ENCODE measurements at places on chromosomes 7 and 10.
A peak's percentile ranks its signal among the peaks of the same experiment; 100 is the strongest.

DNA sequence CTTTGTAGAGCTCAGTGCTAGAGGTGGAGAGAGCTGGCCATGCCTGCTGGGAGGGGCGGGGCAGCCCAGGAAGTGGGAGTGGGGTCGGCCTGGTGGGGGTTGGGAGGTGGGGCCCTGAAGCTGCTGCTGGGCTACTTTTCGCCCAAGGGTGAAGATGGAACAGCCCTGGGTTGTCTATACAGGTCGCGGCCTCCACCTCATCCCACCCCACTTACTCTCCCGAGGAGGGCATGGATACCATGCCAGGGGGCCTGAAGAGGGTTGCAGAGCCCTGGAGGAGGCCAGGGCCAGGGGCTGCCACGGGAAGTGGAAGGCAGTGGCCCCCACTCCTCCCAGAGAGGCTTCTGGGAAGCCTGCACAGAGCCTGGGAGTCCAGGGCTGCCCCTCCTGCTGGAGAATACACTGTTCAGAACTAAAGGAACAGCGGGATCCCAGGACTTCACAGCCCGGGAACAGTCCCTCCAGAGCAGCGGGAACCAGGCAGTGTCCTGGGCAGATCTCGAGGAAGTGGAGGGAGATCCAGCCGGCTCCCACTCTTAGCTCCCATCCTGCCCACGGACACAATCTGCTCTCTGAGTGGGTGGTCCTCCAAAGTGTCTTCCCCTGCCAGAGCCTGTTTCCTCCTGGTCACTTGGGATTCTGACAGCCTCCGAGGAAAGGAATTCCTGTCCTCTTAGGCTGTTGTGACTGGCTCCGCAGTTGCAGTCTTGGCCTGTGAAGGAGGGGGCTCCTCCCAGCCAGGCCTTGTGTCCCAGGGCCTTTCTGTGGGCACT, 23.5 kb downstream of the MAT1A start:
- DNase-seq, result no peak

GRCh38 chr10:132521466-132522102, 16.0 kb upstream of the INPP5A start:
- no peak for DNase-seq

GRCh38 chr10:68800211-68800610, 27.1 kb upstream of the STOX1 start:
- no peak for DNase-seq

- no peak for DNase-seq
Measured at GRCh38 chr7:86733783-86734182, 90.1 kb downstream of the GRM3 start.

DNA sequence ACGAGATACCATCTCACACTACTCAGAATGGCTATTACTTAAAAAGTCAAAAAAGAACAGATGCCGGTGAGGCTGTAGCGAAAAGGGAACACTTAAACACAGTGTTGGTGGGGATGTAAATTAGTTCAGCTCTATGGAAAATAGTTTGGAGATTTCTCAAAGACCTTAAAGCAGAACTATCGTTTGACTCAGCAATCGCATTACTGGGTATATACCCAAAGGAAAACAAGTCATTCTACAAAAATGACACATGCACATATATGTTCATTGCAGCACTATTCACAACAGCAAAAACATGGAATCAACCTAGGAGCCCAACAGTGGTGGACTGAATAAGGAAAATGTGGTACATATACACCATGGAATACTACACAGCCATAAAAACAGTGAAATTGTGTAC, 56.9 kb downstream of the SAMD9 start:
- no peak for DNase-seq

GRCh38 chr10:22999942-23000341, 72.1 kb downstream of the ARMC3 start:
- DNase-seq, result no peak

- DNase-seq, result no peak
Measured at GRCh38 chr7:102284399-102284798, 2.3 kb upstream of the SH2B2 start.

- DNase-seq, result no peak
Measured at GRCh38 chr10:4459531-4459930, 366.5 kb upstream of the AKR1E2 start.

DNA sequence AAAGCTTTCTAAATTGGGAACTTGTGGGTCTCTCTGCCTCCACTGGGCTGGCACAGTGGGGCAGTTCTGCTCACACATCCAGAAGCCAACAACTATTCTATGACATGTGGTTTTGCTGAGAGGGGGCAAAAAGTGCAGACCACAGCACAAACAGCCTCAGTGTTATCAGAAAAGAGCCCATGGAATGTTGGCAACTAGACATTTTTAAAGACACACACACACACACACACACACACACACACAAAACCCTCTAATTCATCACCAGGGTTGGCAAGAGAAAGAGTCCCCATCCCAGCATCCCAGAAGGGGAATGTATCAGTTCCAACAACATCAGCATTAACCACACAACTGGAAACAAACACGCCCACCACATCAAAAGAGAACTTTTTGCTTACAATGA, 117.1 kb downstream of the FGFR2 start:
- DNase-seq, result no peak

DNA sequence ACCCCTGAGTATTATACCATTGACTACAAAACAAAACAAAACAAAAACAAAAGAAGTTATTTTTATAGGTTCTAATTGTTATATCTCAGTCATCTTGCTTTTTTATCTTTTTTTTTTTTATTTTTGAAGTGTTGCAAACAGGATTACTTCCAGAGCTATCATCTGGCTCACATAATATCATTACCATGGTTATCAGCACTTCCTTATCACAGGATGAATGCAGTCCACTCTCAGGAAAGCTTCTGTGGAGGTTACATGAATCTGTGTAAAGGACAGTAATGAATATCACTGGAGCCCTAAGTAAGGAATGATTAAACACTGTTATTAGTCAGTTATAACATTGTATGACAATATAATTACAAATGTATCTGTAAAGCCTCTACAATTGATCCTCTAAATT, 451.5 kb downstream of the PLXDC2 start:
- no peak for DNase-seq

DNA sequence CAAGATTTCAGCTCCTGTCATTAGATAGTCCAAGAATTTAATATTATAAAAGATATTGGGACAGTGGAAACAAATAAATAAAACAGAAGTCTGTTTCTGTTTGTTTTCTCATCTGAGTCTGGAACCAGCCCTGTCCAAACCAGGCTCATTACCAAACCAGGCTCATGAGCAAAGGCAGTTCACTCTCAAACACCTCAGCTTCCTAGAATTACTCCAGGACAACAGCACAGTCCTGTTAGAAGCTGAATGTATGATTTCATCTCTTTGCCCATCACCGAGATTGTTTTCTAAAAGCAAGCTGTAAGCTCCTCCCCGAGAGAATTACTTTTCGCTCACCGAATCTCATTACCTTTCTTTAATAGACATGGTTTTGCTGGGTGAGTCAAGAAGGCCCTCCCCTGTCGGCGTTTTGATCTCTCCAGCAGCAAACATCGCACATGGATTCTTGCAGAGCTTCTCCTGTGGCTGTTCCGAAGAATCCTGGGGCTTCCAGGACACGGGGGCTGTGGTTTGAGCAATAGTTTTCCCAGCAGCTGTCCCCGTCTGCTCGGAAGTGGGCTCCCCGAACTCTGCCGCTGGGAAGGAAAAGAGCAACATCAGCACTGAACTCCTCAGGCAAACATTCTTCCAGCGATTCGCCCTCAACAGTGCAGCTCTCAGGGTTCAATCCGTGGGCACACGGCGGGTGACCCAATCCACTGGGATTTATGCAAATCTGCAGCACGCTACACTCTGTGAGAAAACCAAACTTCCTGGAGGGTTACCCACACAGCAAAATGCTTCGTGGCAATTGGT, 112.5 kb downstream of the SVIL start:
- no peak for DNase-seq

DNA sequence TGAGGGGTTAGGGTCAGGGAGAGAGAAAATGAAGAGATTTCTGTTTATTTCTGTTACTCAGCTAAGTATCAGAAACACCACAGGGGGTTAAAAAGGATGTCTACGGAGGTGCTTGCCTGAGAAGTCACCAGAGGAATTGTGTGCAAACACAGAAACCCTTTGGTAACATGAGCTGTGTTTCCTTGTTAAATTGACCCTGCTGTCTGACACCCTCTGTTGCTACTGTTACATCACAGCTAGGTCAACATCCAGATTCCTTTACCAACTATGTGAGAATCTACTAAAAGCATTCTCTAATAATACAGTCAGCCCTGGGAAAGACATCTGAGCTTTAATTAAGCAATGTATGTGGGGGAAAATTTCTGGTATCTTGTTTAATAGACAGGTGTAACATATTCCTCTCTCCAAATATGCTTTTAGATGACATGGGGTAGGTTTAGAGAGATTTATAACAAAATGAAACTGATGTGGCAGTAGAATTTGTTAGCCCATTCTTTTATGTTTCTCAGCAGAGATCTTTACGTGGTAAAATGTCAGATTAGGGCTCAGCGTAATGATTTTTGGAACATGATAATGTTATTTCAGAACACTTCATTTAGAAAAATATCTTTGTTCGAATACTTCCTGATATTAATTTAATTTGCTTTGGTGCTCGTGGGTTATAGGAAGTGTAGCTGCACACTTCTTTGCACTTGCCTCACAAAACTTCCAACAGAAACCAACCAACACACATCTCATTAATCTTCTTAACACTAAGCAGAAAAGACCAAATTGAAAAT, 168.0 kb upstream of the AHR start:
- DNase-seq, result peak; percentile 19

DNA sequence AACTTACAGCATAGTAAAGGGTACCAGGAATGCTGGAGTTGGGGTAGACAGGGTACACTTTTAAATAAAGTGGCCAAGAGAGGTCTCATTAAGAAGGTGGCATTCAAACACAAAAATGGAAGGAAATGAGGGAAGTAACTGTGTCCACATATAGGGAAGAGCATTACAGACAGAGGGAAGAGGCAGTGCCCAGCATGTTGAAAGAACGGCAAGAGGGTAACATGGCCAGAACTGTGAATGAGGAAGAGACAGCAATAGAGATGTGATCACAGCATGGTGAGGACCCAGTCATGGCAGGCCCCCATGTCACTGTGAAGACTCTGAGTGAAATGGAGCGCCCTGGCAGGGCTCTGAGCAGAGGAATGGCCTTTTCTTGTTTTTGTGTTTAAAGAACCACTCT, 35.1 kb upstream of the ZNRF2 start:
- peak; percentile 81 for DNase-seq

- DNase-seq, result no peak
Measured at GRCh38 chr7:41886901-41887311, 184.0 kb upstream of the INHBA start.

DNA sequence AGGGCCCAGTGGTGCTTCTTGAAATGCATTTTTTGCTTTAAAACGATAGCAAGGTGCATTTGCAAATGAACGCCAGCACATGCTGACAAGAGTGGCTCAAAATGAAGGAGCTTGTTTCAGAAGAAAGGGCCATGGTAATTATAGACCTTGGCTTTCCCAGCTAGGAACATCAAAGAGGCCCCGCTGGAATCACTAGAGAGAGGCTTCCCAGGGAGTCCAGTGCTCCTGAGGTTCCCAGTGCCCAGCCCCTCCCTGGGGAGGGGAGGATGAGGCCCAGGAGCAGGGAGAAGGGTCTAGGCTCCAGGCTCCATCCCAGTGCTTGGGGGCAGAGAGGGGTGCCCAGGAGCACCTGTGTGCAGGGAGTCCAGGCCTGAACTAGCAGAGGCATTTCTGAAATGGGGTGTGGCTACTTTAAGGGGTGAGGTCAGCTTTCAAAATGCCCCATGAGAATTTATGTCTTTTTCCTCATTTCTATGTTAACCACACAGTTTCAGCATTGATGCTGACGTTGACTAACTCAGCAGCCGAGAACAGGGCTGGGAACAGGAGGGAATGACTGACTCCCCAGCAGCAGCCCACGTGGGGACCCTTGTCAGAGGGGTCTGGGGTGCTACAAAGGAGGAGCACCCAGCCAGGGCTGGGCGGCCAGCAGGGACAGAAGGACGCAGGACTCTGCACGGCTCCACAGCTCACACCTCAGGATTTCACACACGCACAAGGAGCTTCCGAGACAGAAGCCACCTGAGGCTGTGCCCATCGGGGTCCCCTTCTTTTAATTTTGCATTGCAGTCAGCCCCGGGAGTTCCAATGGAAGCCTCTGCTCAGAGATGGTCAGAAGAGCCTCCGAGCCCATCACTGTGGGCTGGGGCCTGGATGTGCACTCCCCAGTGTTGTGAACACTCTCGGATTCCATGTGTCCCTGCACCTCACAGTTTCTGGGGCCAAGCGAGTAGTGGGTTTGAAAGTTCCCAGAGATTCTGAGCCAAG, 570.2 kb downstream of the PTPRN2 start:
- no peak for DNase-seq

- DNase-seq, result no peak
Measured at GRCh38 chr10:86500846-86501245, 20.7 kb downstream of the WAPL start.

- no peak for DNase-seq
Measured at GRCh38 chr7:90709501-90710465, 113.7 kb downstream of the CDK14 start.

DNA sequence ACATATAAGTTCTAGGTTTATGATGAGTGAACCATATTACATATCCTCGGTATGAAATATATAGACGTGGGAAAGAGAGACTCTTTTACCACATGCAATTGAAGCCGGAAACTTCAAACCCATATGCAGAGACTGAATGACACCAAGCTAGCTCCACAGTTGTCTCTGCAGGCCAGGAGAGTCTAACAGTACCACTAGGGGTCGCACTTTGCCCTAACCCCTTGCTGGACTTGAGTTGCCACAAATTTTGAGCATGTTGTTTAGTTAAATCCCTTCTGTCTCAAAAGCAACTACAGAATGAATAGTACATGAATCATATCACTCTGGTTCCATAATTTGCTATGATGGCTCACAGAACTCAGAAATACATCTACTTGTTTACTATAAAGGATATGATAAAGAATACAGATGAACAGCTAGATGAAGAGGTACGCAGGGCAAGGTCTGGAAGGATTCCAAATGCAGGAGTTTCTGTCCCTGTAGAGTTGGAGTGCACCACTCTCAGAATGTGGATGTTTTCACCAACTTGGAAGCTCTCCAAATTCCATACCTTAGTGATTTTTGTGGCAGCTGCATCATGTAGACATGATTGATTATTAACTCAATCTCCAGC, 112.4 kb upstream of the YAE1 start:
- DNase-seq, result peak; percentile 59

DNA sequence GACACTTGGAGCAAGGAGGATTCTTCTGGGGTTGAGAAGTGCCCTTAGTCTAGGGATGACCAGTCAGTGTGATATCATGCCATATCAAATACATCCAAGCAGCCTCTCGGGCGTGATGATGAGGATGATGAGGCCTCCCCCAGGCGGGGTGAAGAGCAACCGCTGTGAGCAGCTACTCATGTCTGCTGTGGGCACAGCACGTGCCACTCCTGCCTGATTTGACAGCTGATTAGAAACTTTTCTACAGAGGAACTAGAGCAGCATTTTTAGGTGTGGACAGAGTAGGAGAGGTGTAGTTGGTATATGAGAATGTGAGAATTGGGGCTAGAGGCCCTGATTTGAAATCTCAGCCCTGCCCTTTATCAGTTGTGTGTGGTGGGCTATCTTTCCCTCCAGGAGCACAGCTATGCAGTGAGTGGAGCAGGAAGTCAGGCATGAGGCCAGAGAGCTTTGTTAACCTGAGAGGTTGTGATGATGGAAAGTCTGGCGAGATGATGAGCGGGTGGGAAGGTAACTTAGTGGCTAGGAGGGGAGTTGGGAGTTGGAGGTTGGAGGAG, 49.6 kb upstream of the COBL start:
- no peak for DNase-seq
